HL-60 (cell line): ENCODE measurements at places on chromosomes 7 and 10.
A peak's percentile ranks its signal among the peaks of the same experiment; 100 is the strongest.

DNA sequence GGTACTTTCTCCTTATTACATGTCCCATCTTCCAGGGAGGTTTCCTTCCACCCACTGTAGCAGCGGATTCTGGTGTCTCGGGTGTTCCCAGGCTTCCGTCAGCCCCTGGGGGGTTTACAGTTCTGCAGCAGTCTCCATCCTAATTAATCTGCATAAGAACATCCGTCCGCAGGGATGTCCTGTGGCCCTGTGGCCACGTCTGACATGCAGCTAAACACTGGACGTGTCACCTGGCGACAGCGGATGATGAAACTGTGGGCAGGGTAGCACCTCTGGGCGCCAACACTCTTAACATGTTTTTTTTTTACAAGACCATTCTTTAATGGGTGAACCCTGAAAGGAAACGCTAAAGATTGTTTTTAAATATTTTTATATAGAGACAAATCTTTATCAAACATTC is 58.2 kb downstream of the DIP2C start:
- no peak for DNase-seq

- DNase-seq, result no peak
These were observed 39.2 kb upstream of the HPS1 start for GRCh38 chr10:98485959-98486358.

DNA sequence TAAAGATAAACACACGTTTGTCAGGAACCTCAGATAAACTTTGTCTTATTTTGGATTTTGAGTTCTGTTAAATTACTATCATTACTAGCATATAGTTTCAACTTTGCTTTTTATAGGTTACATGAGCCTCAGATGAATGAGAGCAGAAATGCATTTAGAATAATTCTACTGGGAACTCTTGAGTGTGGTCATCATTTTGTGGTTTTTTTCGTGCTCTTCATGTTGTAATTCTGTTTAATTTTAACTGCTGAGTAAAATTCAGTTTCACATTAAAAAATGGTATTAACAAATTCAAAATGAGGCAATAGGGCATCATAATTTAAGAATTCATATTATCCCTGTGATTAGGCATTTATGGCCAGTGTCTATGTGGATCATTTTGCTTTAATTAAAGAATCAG is 72.9 kb downstream of the GNAI1 start:
- DNase-seq, result no peak

GRCh38 chr7:108284349-108285002 is 154.3 kb upstream of the LAMB4 start:
- DNase-seq, result no peak

DNA sequence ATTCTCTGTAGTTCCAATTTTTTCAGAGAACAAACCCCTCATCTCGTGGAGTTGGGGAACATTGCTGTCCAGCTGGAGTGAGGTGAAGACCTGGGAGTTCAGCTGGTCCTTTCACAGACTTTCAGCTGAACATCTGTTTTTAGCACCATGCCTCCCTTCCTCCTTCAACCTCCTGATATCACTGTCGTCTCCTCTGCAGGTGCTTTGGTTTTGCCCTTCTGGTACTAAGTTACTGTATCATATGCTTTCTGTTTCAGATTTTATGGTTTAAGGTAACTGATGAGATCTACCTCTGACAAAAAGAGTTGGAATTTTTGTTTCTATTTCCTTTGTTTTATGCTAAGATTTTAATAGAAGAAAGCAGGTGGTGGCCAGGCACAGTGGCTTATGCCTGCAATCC is 102.9 kb downstream of the ZNF438 start:
- DNase-seq, result no peak

DNA sequence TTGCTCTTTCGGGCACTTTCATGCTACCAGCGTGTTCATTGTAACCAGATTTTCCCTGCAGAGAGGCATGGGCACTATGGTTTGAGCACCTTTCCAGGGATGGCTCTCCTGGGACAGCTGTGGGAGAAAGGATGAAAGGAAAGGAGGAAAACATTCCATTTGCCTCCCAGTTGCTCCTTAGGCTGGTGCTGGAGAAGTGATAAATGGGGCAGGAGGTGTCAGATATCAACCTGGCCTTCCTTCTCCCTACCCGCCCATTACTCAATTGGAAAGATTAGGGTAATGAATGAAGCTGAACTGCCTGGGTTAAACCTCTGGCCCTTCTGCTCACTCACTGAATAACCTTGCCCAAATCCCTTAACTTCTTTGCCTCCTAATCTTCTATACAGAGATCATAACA is 228.4 kb downstream of the PLXNA4 start:
- no peak for DNase-seq

DNA sequence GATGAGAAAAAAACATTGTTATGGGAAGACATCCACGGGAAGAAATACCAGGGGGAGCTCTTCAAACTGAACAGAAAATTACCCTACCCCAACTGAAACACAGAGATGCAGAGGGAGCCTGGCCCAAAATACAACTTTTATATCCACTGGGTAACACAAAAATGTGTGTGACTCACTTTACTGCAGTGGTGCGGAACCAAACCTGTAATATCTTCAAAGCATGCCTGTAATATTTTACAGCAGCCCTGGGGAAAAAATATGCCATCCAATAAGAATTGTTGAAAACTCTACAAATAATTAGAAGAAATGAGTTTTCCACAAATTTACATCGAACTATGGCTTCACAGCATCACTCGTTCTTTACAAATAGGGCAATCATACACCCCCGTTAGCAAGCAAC is 49.8 kb upstream of the SRRM3 start:
- DNase-seq, result no peak

GRCh38 chr10:18254086-18254485 is 113.9 kb downstream of the CACNB2 start:
- DNase-seq, result no peak

- no peak for DNase-seq
These were observed 10.4 kb downstream of the WASL start for GRCh38 chr7:123738356-123738755.

- no peak for DNase-seq
These were observed 14.2 kb upstream of the ZNF107 start for GRCh38 chr7:64651632-64652165.

DNA sequence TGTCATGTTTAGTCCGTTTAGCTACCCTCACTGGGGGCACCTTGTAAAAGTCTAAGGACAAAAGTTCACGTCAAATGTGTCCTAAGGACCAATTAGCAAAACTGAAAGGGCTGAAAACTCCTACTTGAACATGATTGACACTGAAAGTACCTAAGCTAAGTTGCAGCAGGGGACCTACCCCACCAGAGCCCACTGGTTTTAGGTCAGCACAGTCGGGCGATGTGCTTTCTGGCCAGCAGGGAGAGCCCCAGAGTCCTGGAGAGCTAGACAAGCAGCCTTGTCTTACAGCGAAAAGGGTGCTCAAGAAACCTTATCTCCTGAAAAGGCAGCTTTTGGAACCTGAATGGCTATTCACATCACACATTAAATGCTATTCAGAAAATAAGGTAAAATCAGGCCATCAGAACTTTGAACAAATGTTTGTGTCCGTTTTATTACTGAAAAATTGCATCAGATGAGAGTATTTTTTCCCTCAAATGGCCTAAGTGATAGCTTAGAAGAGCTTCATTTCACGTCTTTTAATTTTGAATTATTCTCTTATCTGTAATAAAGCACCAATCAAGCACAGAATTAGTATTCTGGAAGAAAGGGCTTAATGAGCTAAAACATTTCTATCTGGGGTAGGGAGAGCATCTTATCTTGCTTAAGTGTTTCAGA is 52.2 kb upstream of the MKI67 start:
- DNase-seq, result peak; percentile 41

GRCh38 chr7:155252444-155252887 is 45.2 kb upstream of the INSIG1 start:
- DNase-seq, result no peak

DNA sequence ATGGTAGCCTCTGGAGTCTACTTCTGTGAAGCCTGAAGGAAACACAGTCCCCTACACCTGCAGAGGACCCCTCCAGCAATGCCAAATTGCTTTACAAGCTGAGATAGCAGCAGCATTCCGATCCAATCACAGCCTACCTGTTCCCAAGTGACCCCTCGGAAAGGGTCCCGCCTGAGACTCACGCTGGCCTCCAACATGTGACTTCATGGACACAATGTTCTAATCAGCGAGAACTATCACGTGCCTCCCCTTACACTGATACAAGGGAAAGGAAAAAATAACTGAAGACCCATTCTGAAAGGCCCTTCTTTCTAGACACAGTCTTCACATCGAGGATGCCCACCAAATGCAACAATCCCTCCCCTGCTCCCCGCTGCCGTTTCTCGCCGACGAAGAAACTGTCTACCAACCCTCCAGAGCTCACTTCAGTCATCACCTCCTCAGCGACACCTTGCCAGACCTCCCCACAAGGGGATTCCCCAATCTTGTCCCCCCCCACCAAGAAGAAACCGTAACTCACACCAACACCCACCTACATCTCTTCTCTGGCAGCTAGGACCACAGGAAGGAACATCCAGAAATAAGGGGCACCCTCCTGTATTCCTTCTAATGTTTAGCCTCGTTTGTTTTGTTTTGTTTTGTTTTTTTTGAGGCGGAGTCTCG is 1.8 kb downstream of the SNX8 start:
- no peak for DNase-seq

DNA sequence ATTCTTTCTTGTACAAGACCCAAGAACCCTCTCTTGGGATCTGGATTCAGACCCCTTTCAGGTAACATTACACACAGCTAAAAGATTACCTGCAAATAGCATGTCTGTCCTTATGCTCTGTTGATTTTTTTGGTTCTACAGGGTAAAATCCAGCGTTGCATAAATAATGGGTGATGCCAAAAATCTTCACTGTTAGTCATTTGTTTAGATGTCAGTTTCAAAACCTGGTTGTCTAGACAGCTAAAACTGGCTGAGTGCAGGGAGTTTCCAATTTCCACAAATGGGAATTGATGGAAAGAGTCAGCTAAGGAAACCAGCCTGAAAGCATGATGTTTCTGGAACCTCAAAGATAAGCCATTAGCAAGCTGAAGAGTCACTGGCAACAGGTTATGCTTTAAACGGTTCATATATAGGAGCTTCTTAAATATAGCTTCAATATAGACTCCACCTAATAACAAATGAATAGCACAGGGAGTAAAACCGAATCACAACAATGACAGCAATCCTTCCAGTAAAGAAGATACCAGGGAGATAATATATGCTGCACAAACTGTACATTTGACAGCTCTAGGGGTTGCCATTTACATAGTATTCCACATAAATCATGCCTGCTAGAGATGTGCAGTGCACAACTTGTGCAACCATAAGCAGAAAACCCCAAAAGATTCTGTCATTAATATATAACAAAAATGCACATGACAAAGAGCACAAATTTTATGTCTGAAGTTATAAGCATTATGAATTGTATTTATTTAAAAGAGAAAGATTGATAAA is 20.4 kb downstream of the CCDC71L start:
- DNase-seq, result no peak

GRCh38 chr7:42858570-42858969 is 53.3 kb downstream of the C7orf25 start:
- DNase-seq, result no peak

DNA sequence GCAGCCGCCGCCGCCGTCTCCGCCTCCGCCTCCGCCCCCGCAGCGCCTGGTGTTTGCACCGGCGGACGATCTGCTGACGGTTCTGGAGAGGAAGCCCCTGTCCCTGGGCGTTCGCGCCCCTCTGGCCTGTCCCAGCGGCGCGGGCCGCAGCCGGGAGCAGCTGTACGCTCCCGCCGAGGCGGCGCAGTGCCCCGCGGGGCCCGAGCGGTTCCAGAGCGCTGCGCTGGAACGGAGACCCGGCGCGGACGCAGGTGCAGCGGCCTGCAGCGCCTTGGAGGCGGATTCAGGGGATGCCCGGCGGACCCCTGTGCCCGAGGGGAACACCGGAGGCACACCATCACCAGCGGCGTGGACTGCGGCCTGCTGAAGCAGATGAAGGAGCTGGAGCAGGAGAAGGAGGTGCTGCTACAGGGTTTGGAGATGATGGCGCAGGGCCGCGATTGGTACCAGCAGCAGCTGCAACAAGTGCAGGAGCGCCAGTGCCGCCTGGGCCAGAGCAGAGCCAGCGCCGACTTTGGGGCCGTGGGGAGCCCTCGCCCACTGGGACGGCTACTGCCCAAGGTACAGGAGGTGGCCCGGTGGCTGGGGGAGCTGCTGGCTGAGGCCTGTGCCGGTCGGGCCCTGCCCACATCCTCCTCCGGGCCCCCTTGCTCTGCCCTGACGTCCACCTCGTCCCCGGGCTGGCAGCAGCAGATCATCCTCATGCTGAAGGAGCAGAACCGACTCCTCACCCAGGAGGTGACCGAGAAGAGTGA is 24.8 kb upstream of the ZNF735 start:
- DNase-seq, result no peak

- DNase-seq, result no peak
These were observed 3.0 kb upstream of the MCM10 start for GRCh38 chr10:13158401-13158800.

DNA sequence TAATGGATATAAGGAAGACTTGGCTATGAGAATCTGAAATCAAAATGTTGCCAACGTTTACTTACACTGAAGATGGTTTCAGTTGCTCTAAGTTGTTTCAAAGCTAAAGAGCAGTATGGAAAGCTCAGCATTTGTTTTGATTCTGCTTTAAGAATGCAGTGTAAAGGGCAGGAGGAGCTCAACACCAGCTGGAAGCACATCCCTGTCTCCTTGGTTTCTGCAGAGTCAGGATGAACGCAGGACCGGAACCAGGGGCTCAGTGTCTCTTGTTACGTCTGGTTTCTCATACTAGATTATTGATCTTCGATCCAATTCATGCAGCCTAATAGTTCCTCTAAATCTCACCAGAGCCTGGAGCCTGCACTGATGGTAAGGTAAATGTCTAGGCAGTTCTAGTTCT is 24.1 kb downstream of the ZRANB1 start:
- no peak for DNase-seq

DNA sequence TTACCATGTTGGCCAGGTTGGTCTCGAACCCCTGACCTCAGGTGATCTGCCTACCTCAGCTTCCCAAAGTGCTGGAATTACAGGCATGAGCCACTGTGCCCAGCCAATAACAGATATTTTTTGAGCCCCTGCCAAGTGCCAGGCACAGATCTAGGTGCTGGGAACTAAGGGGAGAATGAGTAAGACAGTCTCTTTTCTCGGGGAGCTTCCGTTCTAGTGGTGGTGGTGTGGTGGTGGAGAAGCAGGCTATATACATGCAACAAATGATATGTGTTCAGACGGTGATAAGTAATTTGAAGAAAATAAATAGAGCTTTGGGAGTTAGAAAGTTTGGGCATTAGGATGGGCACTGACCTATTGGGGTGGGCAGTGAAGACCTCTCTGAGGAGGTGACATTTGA is 76.7 kb upstream of the VKORC1L1 start:
- no peak for DNase-seq

DNA sequence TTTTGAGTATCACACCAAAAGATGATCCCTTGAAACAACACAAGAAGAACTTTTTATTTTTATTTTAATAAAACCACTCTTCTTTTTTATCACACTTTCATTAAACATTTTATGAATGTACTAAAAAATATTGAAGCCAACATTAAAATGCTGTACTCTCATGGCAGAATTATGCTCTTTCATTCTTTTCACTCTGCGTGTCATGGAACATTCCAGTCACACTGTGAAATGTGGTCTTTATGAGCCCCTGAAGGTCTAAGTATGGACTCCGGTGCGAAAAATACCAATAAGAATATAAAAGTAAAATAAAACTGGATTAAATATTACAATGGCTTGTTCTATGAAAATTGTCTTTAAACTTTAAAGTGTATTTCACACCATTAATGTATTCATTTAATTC is 148.4 kb downstream of the TMEM26 start:
- no peak for DNase-seq
